ENCODE measurements at places on chromosomes 11 and 22.

- no peak for DNase-seq
Measured at GRCh38 chr11:93845181-93846092, 5.0 kb downstream of the VSTM5 start.

GRCh38 chr22:49181942-49182341 is 645.7 kb downstream of the BRD1 start:
- no peak for DNase-seq

GRCh38 chr11:9884601-9885000 is 220.7 kb downstream of the SWAP70 start:
- no peak for DNase-seq

DNA sequence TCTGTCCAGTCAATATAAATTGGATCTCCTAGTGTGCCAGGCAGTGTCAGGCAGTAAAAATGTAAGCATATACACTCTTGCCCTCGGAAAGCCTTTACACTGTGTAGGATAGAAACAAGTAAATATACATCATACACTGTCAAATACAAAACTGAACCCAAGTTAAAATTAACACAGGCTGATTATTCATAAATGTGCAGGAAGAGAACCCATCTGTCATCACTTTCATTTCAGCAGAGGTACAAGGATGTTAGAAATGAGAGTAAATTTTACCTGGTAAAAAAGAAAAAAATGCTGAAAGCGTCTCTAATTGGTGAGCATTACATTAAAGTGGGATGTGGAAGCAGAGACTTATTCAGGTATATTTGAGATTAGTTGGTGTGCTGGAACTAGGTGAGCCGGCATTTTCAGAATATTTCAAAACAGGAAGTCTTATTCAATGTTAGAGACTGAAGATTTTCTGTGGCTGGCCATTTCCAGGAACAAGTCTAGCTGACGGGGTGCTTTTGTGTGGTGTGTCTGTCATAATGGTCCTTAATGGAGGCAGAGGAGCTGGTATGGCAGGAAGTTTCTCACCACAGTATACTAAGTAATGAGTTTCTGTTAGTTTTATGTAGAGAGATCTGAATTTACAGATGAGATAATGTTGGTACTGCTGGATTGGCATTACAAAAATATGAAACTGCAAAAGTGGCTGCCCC is 192.6 kb downstream of the CASP12 start:
- no peak for DNase-seq

DNA sequence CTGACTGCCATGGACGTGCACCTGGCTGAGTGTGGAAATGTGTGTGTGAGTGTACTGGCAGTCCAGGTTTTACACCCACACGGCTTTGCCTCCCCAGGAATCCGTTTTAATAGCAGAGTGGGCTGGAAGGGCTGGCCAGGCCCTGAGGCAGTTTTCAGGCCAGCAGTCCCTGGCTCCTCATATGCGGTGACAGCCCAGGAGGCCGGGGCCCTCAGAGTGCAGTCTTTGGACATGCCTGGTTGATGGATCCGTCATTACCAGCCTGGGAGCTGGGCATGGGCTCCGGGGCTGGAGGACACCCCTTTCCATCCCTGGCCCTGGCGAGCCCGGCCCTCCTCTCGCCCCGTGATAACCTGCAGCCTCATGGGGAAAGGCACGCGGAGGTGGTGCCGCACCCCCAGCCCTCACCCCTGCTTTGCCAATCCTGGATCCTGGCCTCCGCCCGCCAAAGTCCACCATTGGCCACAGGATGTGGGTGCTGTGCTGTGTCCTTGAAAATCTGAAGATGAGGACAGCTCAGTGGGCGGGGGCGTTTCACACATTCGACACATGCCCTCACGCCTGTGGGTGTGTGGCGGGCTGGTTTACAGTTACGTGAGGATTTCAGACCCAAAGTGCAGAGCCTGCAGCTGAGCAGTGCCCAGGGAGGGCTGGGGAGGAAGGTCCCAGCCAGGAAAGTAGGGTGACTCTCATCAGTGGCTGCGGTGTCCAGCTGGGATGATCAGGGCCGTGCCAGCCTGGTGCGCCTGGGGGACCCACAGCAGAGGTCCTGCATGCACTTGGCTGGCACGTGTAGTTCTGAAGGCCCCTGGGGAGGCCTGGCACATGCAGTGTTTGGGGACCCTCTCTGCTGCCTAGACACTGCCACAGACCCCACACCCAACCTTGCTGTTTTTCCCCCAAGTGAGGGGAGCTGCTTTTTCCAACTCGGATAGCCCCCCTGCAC is 55.1 kb downstream of the RTN4R start:
- DNase-seq = no peak

DNA sequence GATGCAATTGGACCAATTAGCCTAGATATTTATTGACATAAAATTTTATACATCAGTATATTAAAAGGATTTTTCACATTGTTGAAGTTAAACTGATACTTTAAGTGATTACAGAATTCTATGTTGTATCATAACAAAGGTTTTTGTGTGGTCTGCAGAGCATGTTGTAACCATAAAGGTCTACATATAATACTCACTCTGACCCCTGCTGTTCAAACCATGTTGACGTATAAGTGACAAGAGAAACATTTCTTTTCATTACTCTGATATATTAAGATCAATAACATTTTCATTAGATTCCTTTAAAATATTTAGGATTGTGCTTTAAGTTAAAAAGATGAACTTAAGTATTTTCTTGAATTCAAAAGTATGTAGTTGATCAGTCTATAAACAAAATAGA is 63.9 kb downstream of the GAS2 start:
- DNase-seq = peak; percentile 5

- DNase-seq = no peak
Measured at GRCh38 chr11:17280494-17281127, 4.1 kb downstream of the NUCB2 start.

- DNase-seq = no peak
Measured at GRCh38 chr11:44556735-44557409, 8.6 kb upstream of the CD82 start.

DNA sequence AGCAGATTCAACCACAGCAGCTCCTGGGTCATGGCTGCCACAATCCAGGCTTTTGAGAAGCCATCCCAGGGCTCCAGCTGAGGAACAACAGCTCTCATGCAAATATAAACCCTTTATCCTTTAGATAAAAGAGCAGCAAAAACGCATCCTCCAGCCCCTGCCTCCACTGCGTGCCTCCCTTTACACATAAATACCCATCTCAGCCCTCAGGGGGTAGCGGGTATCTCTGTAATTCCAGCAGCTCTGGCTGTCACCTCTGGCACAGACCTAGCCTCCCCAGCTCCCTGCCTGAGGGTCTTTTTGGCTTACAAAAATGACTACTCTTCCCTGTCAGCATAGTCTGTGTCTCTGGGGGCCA is 21.6 kb downstream of the LMO1 start:
- DNase-seq = no peak

DNA sequence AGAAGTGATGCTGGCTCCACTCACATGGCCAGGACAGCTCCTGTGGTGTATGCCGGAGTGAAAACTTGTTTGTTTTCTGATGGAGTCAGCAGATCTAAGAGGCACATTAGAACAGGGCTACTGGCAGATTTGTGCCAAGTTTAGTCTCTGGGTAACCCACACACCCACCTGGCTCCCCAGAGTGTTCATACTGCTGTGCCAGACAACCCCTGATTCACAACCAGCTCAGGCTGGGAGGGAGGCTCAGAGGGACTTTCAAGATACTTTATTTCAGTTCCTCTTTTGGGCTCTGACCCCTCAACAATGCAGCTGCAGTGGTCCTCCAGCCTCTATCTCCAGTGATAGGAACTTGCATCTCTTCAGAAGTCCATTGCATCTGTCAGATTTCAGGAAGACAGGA is 8.5 kb downstream of the NTM start:
- no peak for DNase-seq

- no peak for DNase-seq
Measured at GRCh38 chr11:655036-655726, 18.1 kb downstream of the DRD4 start.

GRCh38 chr11:11806074-11806473 is 35.7 kb upstream of the USP47 start:
- no peak for DNase-seq

DNA sequence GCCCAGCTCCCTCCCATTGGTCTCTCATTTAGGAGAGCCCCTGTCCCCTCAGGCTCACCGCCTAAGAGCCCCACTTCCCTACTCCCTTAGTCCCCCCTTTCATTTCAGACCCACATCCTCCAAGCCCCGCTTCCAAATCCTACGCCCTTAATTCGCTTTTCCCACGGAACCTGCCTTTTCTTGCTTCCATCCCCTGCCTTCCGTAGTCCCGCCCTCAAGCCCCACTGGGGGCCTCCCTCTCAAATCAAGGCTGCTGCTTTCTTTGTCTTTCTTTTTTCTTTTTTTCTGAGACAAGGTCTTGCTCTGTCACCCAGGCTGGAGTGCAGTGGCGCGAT is 396 bp downstream of the CCDC157 start:
- no peak for DNase-seq

- no peak for DNase-seq
Measured at GRCh38 chr22:29206372-29207242, 911 bp downstream of the EMID1 start.

DNA sequence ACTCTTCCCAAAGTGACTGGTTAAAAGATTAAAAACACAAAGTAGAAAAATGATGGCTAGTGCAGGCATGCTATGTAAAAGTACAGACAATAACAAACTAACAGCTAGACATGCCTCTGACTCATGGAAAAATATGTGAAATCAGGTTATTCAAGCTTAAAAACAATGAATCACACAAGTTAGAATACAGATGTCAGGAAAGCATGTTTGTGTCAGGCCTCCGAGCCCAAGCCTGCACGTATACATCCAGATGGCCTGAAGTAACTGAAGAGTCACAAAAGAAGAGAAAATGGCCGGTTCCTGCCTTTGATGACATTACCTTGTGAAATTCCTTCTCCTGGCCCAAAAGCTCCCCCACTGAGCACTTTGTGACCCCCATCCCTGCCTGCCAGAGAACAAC is 110.1 kb downstream of the NOX4 start:
- DNase-seq = no peak

DNA sequence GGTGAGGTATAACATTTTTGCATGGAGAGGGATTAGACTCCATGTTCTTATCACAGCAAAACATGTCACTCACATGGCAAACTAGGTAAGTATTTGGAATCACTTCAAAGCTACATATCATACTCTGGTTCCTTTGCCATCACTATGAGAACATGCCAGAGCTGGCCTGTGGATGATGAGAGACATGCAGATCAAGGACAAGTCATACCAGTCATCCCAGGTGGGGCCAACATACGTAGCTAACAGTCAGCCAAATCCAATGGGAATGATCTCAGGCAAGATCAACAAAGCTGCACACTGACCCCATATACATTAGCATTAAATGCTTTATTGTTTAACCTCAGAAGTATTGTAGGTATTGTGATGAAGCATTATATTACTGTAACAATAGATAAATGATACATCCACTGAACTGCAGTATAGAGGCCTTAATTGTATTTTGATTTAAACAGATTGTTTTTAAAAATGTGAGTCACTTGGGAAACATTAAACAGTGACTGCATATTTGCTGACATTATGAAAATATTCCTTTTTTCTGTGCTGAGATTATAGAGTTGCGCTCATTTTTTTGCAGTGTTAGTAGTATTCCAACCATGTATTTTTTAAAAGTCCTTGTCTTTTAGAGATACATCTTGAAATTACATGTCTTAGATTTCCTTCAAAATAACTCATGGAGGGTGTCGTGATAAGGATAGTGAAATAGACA is 37.3 kb upstream of the ARL14EP start:
- DNase-seq = no peak

Measured in Panc1 (cell line).